WERI-Rb-1 (cell line): ENCODE measurements at places on chromosomes 2 and 18.

DNA sequence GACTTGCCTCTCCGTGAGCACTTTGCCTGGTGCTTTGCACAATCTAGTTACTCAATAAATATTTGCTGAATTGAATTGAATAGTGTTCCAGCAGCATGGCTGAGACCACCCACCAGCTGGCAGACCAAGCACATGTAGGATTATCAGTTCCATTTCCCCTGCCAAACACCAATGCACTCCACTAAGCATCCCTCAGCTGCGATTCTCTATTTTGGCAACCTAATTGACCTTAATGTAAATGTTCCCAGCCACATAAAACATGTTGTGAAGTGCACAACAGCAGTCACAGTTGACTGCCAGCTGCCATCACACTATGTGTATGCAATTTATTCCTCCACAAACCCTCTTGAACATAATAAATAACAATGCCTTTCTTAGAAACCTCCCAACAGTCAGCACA is 1879.4 kb upstream of the PIK3C3 start:
- DNase-seq, result no peak

DNA sequence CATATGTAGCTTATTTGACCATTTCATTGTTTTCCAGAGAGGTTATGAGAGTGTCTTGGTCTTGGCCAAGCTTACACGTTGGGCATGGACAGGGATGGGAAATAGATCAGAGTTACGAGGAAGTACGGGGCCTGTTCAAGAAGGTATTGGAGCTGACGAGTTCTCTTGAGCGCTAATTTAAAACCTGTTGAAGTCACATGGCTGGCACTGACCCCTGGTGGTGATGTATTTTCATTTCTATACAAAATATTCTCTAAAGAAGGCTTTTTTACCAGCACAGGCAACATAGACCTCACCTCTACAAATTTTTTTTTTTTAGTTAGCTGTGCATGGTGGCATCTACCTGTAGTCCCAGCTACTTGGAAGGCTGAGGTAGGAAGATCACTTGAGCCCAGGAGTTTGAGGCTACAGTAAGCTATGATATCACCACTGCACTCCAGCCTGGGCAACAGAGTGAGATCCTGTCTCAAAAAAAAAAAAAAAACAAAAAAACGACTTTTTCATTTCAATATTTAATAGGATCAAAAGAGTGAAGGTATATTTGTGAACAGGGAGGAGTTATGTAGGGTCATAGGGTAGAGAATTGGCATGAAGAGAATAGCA is 19.6 kb downstream of the UGP2 start:
- DNase-seq, result peak; percentile 60

DNA sequence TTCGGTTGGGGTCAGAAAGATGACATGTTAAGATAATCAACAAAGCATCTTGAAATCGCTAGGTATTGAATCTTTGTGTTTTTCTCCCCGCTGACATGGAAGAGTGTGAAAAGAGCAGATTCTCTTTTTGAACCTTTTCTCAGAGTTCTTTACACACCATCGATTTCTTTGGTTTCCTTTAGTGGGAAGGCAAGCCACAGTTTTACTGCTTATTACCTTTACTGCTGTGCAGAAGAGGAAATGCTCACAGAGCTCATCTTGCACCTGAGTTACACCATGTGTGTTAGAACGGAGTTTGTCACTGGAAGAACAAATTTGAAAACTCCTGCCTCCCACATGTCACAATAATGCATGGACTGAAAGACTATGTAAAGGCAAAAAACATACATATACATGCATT is 45.3 kb upstream of the PDK1 start:
- no peak for DNase-seq

DNA sequence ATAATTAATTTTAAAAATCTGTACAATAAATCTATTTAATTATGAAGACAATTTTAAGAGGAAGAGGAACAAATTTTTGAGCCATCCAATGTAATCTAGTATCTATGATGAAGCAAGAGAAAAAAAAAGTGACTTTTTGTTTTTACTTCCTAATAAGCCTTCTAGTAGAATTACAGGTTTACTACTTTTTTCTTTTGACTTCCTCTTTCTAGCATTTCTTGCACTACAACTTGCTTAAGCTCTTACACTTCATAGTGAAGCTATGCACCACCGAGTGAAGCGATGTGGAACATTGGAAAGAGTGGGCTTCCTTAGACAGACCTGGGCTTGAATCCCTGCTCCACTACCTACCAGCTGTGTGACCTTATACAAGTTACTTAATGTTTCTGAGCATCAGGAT is 2.1 kb downstream of the SERPINB2 start:
- DNase-seq, result no peak

- no peak for DNase-seq
Observed at GRCh38 chr2:152548111-152548875, 169.0 kb downstream of the PRPF40A start.

DNA sequence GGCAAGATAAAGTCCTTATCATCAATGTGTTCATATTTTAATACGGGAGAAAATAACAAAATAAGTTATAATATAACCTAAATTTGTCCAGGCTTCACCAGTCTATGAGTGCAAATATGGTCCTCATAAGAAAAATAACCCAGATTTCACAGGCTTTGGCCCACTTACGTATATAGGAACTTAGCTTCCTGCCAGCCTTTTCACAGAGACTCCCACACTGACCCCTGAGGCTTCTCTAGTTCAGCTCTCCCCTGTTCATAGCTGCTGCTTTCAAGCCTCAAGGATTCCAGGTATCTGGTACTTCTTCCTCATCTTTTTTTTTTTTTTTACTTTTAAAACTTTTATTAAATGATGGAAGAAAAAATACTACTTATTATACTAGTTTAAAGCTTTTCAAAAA is 74.9 kb upstream of the PELI1 start:
- no peak for DNase-seq

GRCh38 chr2:58903427-58903826 is 662.3 kb upstream of the FANCL start:
- DNase-seq, result no peak

DNA sequence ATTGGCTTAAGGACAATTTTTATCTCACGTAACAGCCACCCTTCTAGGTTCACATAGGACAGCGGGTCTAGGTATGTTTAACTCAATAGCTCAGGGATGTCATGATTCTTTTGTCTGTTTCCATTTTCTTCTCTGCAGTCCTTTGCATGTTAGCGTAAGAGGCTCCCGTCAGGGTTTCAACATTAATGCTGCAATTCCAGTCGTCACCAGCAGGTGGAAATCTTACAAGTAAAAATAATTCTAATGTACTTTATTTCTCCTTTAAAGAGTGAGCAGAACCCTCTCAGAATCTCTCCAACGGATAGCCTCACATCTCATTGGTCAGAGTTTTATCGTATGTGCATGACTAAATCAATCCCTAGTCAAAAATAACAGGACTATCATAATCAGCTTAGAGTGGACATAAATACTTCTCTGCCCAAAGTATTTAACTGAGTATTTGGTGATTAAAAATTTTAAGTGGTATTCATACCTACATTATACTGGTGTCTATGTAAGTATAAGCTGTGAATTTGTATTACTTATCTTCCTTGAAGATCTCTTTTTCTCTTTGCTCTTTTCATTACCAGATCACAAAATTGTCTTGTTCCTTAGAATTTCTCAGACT is 487.2 kb upstream of the GCFC2 start:
- DNase-seq, result peak; percentile 80

DNA sequence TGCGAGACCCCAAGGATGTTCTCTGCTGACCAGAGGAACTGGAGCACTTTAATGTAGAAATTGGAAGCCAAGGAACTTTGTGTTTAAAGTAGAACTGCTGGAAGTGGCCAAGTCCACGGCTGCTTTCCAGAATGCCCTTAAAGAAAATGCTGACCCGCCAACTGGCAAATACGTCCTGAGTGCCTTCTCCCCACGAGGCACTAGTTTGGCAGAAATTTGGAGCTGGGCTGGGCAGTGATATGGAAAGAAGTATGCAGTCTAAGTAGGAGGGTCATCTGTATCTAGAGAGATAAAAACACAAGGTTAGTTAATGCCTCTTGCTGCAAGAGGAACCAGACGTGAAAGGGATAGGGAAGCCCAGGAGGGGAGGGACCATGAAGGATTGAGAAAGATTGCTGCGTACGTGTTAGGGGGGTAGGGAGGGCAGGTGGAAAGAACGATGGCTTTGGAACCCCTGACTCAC is 59.3 kb upstream of the RFX8 start:
- no peak for DNase-seq

DNA sequence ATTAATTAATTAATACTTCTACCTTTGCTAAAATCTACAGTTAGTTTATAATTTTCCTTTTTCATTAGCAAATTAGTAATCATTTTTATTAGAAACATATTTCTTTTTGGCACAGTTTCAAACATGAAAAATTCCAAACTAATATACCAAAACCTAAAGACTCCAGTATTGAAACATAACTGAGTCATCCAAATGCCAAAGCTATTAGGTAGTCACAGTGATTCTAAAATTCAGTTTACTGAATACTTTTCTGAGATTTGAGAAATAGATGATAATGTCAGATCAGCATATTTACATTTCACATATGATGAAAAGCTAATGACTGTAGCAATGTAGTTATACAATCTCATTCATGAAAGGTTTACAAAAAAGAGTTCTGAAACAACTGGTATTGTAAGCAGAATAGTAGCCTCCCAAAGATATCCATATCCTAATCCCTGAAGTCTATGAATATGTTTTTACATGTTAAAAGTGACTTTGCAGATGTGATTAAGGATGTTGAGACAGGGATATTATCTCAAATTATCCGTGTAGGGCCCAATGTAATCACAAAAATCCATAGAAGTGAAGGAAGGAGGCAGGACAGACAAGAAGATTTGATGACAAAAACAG is 680.2 kb upstream of the CHAC2 start:
- DNase-seq, result no peak

- DNase-seq, result no peak
Observed at GRCh38 chr2:158337018-158337417, 119.5 kb downstream of the CCDC148 start.

- peak; percentile 68 for DNase-seq
Observed at GRCh38 chr2:96685577-96686459, 43.3 kb downstream of the FER1L5 start.

DNA sequence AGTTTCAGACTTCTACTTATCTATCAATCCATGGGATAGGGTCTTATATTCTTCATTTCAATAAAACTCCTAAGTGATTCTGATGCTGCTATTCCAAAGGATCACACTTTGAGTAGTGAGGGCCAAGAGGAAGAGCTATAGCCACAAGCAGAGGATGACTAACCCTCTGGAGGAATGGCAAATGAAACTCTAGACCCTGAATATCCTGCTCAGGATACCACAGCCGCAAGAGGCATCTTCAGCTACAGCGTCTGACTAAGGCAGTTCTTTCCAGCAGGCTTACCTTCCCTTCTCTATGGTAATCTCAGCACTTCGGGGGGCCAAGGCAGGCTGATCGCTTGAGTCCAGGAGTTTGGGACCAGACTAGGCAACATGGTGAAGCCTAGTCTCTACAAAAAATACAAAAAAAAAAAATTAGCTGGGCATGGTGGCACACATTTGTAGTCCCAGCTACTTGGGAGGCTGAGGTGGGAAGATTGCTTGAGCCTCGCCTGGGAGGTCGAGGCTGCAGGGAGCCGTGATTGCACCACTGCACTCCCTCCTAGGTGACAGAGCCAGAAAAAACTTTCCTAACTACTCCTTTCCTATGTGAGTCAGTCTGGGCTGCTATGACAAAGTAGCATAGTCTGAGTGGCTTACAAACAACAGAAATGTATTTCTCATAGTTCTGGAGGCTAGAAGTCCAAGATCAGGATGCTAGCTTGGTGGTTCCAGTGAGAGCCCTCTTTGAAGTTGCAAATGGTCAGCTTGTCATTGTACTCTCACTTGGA is 371.9 kb downstream of the IRS1 start:
- DNase-seq, result no peak

- no peak for DNase-seq
Observed at GRCh38 chr18:62387257-62387656, 62.1 kb downstream of the TNFRSF11A start.

DNA sequence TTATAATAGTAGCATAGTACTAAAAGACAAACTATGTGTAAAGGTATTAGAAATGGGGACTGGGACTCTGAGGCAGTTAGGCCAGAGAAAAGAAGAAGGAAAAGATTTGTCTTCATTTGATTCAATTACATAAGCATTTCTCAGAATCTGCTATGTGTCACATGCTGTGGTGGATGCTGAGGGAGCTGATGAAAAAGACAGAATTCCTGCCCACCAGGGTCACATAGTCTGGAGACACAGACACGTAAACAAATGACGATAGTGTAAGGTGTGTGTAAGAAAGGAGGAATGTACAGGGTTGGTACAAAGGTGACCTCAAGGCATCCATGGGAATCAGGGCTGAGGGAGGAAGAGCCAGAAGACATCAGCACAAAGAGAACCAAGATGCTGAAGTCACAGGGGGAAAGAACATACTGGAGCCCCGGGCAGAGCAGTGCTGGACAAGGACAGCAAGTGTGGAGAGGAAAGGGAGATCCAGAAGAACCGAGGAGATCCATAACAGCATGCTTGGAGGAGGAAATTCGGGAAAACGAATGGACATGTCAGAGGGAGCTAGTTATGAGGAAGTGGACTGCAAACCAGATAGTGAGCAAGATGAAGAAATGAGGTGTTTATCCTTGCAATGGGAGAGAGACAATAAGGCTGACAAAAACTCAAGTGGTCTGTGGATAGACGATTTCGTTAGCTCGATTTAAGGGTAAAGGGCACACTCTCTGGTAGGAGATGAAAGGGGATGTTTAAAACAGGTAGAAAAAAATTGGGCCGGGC is 1.2 kb upstream of the MAPRE3 start:
- DNase-seq, result no peak

DNA sequence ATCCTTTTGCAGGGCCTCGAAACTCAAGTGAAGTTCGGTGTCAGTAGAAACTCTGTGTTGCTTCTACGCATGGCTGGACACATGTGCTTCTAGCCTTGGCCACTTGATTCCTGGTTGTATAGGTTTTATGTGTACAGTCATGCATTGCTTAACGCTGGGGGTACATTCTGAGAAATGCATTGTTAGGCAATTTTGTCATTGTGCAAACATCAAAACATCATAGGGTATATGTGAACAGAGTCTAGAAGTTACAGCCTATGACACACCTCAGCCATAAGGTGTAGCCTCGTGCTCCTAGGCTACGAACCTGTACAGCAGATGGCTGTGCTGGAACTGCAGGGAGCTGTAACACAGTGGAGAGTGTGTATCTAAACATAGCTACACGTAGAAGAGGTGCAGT is 39.4 kb downstream of the TMEM18 start:
- no peak for DNase-seq

DNA sequence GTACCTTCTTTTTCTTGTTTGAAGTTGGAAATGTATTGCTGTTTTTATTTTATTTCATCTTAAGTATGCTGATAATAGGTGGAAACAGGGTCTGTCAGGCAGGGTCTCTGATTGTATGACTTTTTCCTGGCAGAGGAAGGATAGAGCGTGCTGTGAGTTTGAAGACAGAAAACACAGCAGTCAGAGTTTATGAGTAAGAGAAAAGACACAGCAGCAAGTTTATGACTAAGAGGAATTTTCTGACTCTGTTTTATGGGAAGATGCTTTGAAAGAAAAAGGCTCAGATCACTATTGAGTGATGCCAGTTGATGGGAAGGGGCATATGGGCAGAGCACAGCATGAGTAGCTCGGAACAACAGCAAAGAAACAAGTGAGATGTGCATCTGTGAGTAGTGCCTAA is 379.1 kb downstream of the MEIS1 start:
- DNase-seq, result no peak
